ENCODE measurements at places on chromosomes 11 and 22.

- no peak for DNase-seq
Measured at GRCh38 chr11:22581354-22582150, 44.1 kb downstream of the FANCF start.

GRCh38 chr22:30332994-30333706 lies 6.4 kb upstream of the TBC1D10A start:
- no peak for DNase-seq

DNA sequence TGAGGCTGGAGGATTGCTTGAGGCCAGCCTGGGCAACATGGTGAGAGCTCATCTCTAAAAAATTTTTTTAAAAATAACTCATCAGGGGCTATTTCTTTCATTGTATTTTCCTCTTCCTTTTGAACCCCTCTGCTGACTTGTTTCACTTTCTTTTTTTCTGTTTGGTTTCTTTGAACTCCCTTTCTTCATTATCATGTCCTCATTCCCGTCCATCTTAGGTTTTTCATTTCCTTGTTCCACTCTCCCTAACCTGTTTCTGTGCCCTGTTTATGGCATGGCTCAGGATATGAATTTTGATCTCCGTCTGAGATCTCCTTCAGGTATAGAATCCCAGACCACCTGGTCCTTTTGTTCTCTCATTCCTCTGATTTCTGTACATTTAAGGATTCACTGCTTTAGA lies 12.5 kb downstream of the MARK2 start:
- DNase-seq = no peak

DNA sequence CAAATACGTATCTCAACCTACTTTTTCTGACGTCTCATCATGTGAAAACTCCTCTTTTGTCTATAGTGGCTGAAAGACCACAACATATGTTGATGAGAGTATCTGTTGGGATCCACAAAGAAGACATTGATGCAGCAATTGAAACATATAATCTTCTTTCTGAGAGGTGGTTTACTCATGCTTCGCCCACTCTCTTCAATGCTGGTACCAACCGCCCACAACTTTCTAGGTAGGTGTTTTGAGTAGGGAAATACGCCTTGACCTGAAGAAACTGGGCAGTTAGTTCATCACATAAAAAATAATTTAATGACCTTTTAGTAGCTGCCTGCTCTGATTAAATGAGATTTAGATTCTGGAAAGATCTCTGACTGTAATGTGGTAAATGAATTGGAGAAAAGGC lies 17.2 kb downstream of the RRM1 start:
- no peak for DNase-seq

DNA sequence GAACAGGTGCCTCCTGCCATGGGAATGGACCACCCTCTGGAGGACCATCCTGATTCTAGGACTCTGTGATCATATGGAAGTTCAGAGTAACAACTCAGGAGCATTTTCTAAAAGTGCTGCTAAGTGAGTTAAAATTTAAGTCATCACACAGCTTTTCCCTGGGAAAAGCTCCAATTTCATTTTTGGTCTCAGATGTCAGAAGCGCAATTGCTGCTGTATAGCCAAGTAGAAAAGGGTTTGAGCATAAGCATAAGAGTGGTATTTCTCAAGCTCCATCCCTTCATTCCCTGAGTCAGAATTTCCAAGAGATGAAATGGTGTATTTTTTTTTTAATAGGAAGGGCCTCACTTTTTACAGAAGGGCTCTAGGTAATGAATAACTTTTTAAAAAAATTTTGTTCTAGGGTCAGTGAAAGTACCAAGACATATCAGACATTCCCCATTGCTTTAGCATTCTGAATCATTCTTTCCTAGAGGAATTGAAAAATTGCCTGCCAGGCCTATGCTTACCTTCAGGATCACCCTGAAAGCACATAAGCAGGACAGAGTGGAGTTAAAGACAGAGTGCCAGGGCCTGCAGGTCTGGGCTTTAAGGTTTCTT lies 564.5 kb upstream of the ISX start:
- no peak for DNase-seq

DNA sequence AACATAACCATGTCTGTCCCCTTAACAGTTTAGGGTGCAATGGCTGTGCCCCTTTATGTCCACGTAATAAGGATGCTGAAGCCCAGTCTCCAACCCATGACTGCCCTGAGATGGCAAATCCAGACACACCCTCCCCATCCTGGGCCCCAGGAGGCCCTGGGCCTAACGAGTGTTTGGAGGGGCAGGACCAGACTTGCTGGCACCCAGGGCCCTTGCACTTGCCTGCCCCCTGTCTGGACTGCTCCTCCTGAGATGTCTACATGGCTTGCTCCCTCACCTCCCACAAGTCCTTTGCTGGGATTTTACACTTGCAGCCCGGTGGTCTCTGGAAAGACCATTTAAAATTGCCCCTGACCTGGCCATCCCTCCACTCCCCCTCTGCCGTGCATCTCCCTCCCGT lies 132.2 kb upstream of the NECTIN1 start:
- no peak for DNase-seq

DNA sequence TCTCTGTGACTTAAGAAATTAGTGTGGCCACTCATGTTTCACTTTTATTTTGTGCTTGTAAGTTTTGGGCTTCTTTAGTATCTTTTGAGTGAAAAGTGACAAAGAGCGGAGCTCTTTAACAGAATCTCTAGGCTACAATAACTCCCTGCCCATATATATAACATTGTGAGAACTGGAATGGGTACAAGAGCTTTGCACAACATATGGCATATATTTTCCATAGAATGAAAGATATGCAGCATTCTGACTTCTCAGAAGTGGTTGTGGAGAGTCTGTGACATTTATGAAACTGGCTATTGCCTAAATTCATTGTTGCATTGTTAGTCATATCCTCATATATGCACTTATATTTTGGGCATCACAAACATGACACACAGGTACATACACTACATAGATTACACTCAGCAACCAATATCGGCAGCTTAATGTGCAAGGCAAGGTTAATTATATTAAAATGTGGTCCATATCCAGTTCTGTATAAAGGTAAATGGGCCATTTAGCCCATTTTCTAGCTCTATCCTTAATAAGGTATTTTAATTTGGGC lies 1148.2 kb downstream of the FAM181B start:
- DNase-seq = no peak

- no peak for DNase-seq
Measured at GRCh38 chr11:134637091-134638015, 225.3 kb upstream of the B3GAT1 start.

GRCh38 chr22:42376711-42377554 lies 55.3 kb downstream of the NFAM1 start:
- DNase-seq = peak; percentile 78

GRCh38 chr22:35835998-35836691 lies 118.5 kb downstream of the APOL5 start:
- DNase-seq = peak; percentile 43

- no peak for DNase-seq
Measured at GRCh38 chr11:14971865-14972580, at the start of gene CALCA. Gene CALCA, minus strand, starts transcription at chr11:14972351. Its CDS starts 1,159 bp downstream, at chr11:14971192.

GRCh38 chr11:112128483-112129121 lies 35.3 kb downstream of the IL18 start:
- DNase-seq = peak; percentile 18

- DNase-seq = no peak
Measured at GRCh38 chr22:47420211-47420610, 657.8 kb downstream of the TBC1D22A start.

GRCh38 chr11:85062659-85063058 lies 564.5 kb downstream of the DLG2 start:
- no peak for DNase-seq

DNA sequence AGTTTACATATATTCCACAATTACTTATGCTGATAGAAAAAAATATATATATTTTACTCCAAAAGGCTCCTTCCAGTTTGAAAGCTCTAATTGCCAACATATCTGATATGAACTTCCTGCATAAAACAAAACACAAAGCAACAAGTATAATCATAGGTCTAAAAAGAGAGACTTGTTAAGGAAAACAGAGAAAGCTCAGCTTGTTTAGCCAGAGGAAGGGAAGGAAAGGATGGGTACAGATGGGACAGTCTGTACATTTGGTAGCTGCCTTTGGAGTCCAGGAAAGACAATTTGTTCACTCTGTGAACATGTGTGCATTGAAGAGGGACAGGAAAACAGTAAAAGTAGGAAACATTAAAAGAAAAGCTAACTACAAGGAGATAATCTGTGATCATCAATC lies 45.7 kb upstream of the AKIP1 start:
- DNase-seq = no peak

GRCh38 chr11:74347381-74347780 lies 35.9 kb upstream of the P4HA3 start:
- no peak for DNase-seq

DNA sequence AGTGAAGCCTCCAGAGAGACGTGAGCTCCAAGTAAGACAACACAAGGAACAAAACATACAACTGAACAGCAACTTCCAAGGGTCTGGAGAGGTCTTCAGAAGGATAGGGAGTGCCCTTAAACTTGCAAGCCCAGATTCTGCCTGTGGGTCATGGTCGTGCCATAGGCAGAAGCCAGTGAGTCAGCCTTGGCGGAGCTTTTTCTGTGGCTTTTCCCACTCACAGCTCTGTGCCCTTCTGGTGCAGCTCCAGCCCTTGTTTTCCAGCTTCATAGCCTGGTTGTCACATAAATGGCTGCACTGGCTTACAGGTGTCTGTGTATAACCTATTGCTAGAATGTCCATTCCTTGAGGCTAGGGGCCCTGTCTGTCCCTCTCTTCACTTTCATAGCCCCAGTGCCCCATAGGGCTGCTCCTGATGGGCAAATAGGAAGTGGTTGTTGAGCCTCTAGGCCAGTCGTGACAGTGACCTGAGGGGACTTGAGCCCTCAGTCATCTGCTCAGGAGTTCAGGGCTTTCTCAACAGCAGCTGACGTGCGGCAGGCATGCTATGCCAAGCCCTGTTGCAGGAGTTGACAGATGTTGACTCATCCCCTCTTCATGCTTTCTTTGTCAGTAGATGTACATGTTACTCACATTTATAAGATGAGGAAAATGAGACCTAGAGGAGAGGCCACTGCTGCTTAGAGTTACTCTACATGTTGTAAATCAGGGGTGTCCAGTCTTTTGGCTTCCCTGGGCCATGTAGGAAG lies 7.4 kb downstream of the MED15 start:
- no peak for DNase-seq

GRCh38 chr11:68506908-68507307 lies 46.4 kb downstream of the PPP6R3 start:
- no peak for DNase-seq

GRCh38 chr11:10118865-10119264 lies 175.2 kb downstream of the SBF2 start:
- no peak for DNase-seq

- peak; percentile 69 for DNase-seq
Measured at GRCh38 chr11:3041699-3042441, 15.4 kb downstream of the CARS1 start.

Data from left ventricle myocardium inferior (tissue), 1 donor.